ENCODE measurements at places on chromosomes 1 and 21.

DNA sequence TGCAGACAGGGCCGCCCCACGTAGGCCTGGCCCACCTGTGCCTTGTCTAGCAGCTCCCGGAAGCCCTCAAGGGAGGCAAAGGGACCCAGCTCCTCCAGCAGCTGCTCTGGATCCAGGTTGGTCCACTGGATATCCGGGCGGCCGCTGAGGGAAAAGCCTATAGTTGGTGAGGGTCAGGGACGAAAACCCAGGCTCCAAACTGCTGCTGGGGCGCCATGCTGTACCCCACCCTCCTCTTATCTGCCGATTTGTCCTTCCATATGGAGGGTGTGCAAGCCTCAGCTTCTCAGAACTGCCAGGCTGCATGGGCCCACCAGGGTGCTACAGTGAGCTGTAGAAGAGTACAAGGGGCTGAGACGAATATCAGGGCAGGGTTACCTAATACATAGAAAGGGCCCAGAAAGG lies 12.2 kb downstream of the PTCH2 start:
- DNase-seq, result no peak

- no peak for DNase-seq
These were observed 115.9 kb upstream of the JUN start for GRCh38 chr1:58899587-58900271.

DNA sequence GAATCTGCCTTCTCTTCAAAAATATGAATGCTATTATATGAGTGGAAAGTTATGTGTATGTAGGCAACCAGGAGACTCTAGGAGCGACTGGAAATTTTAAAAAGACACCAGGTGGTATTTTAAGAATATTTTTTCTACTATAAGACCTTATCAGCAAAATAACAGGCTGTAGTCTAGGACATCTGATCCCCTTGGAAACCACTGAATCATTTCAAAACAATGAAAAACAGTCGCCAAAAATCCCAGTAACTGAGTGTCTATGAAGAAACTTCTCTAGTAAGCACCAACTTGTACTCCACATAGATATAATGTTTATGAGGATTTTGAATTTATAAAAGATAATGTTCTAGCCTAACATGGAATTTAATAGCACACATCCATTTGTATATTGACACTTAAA lies 358.5 kb downstream of the GPATCH2 start:
- DNase-seq, result no peak

- DNase-seq, result no peak
These were observed 23.5 kb upstream of the MPZL1 start for GRCh38 chr1:167698313-167698712.

DNA sequence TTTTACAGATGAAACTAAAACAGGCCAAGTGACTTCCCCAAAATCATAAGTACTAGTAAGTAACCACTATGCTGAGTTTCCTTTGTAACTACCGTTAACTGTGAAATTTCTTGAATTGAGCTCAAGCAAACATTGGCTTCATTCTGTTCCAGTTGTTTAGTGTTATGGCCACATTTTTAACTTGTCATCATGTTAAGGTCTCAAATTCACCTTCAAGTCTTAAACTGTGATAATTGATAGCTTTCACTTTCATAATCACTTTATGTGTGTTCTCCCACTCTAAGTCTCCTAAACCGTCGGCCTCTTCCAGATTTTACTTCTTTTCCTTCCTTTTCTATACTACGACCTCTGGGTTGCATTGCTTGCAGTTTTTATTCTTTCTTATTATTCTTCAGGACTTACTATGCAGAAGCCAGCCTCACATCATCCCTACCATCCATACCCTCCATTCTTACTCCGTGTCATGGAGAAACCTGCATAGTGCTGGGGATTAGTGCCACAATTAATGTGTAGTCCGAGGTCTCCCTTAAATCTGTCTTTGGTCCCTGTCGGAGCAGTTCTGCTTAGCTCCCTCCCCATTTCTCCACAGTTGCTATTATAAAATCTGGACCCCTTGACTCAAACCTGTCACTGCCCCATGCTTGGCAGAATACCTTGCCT lies 5.8 kb downstream of the KIF1B start:
- no peak for DNase-seq

- DNase-seq, result no peak
These were observed 15.2 kb downstream of the EPHX1 start for GRCh38 chr1:225825078-225825477.

DNA sequence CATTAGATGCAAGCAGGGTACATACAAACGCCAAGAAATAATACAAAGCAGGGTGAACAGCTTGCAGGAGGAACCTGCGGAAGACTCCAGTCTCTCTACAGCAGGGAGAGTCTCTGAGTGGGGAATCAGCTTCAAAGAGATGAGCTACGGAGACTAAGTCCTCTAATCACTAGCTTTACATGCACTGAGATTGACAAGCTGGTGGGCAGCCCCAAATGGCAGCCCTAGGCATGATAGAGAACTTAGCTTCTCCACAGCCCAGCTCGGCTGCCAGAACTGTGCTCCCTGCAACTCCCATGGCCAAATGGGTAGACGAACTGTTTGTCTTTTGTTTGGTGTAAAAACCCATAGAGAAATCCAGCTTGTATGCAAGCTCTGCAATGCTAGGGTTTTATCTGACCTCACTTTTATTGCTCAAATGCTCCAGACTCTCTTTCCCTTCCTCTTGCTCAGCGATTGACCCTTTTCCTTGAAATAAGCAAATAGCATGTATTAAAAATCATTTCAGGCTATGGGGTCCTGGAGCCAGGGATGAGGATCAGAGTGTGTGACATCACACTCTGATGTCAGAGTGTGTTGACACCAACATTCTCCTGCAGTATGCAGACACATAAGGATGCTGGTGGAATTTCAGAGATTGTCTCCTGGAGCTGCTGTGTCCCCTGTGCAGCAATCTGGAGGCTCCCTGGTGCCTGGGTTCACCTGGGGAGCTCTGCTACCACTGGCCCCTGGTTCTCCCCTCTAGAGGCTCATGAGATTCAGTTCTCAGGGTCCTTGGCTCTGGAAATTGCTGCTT lies 238.5 kb downstream of the TTLL7 start:
- DNase-seq, result no peak

- no peak for DNase-seq
These were observed 19.5 kb upstream of the CCDC17 start for GRCh38 chr1:45643321-45643720.

- DNase-seq, result no peak
These were observed 1.4 kb downstream of the YBEY start for GRCh38 chr21:46287541-46287940.

GRCh38 chr21:44986471-44987291 lies 46.9 kb downstream of the SLX9 start:
- DNase-seq, result no peak

GRCh38 chr1:100535264-100535663 lies 2.7 kb upstream of the GPR88 start:
- no peak for DNase-seq

GRCh38 chr1:208499601-208500000 lies 255.4 kb upstream of the PLXNA2 start:
- no peak for DNase-seq

DNA sequence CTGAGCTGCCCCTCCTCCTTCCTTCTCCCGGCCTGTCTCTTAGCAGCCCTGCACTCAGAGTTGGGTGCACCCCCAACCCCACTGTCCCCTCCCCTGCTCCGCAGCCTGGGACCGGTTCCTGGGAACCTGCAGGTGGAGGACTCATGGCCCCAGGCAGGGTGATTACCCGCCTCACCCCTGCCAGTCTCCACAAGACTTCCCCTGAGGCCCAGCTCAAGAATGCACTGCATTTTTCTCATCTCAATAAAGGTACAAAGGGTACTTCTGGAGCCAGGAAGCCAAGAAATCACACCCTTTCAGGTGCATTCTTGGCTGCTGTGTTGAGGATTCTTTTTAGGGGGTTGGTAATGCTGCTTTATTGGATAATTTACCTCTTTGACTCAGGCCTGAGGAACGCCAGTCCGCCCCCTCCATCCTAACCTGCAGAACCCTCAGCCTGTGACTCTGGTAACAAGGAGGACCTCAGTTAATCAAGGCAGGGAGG lies 126.3 kb upstream of the TMPRSS2 start:
- DNase-seq, result no peak

- no peak for DNase-seq
These were observed 214.1 kb upstream of the L1TD1 start for GRCh38 chr1:61980561-61980960.

DNA sequence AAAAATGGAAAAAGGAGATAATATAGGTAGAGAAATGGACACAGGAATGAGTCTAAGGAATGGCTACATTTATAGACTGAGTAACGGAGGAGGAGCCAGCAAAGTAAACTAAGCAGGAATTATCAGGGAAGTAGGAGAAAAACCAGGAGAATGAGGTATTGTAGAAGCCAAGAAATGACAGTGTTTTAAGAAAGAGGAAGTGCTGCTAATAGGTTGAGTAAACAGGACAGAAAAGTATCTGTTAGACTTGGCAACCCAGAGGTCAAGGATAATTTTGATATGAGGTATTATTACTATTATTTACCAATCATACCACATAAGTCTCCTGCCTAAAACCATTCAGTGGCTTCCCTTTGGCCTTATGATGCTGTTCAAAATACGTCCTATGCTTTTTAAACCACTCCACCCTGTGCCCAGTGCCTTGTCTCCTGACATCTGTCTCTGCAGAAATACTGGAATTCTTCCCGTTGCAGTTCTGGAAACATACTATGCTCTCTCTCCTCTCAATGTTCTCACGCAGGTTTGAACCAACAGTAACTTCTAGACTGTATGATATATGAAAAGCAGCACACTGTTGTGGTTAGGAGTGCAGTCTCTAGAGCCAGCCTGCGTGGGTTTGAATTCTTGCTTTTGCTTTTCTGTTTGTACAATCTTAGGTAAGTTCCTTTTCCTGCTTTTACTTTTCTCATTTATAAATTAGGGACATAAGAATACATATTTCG lies 24.6 kb upstream of the NEK7 start:
- no peak for DNase-seq

DNA sequence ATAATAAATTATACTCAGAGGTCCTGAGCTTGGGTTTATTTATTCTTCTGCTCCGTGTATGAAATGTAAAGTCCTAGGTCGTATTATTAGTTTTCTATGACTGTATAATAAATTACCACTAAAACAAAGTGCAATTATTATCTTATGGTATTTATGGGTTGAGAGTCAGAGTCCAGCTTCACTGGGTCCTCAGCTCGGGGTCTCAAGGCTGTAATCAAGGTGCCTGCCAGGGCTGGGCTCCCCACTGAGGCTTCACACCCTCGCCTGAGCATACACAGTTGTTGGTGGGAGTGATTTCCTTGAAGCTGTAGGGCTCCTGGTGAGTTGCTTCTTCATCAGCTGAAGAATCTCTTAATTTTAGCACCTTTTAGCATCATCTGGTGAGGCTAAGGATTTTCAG lies 15.2 kb downstream of the UBASH3A start:
- DNase-seq, result no peak

- no peak for DNase-seq
These were observed 95.9 kb downstream of the SPSB1 start for GRCh38 chr1:9388335-9389180.

DNA sequence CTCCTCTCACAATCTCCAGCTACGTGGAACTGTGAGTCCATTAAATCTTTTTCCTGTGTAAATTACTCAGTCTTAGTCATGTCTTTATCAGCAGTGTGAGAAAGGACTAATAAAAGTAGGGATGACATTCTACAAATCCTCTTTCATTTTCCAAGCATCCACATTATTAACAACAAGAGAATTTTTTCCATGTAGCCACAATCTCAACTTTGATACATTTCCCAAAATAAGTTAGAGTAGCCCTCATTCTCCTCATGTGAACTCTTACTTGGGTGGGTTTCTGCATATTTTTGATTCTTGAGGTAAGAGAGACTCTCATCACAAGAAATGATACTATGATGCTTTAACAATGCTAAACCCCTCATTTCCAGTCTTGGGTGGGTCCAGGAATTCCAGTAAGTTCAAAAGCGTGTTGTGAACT lies 52.8 kb downstream of the TNFSF18 start:
- DNase-seq, result no peak

DNA sequence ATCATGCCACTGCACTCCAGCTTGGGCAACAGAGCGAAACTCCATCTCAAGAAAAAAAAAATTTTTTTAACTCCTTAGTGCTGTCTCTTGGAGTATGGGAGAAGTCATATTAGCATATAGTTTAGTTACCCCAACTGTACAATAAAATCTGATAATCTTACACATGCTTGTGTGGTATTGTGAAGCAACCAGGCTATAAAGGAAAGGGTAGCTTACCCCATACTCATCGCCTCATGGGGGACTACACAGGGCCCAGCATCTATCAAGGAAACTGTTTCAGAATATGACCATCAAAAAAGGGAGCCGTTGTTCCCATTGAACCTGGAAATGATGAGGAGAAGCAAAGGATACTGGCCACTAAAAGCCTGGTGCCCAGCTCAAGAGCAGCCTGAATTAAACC lies 3.0 kb upstream of the TRAF3IP3 start:
- no peak for DNase-seq

DNA sequence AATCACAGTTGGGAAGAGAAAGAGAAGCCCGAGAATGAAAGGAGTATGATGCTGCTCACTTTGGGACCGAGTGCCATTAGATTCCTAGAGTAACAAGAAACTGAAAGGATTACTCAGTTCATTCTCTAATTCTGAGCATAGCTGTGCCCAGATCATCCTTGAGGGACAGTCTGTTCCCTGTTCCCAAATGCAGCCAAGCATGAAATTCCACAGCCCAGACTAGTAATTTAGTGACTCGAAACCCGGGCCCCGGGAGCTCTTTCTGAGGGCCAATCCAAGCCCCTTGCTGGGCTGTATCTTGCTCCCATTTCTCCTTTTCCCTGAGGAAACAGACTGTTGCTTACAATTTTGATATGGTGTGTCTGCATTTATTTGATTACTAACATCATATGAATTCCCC lies 30.0 kb upstream of the ETS2 start:
- no peak for DNase-seq

DNA sequence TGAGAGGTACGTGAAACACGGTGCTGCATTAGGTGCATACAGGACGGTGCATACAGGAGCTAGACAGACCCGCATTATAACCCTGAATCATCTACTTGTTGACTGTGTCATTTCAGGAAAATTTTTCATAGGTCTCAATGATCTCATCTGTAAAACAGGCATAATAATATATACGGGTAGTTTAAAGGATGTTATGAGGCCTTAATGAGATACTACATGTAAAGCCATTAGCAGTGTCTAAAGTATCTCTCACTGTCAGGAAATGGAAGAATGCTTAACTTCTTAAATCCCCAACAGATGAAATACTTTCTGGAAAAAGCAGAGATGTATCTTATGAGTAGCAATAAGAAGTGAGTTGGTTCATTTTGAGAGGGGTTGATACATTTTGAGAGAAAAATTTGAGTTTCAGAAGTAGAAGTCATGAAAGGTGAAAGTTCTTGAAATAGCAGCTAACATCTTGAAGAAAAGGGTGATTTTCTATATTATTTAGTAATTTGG lies 669.6 kb downstream of the PTPRC start:
- no peak for DNase-seq

- no peak for DNase-seq
These were observed 62.4 kb upstream of the FAM3B start for GRCh38 chr21:41254090-41254700.

DNA sequence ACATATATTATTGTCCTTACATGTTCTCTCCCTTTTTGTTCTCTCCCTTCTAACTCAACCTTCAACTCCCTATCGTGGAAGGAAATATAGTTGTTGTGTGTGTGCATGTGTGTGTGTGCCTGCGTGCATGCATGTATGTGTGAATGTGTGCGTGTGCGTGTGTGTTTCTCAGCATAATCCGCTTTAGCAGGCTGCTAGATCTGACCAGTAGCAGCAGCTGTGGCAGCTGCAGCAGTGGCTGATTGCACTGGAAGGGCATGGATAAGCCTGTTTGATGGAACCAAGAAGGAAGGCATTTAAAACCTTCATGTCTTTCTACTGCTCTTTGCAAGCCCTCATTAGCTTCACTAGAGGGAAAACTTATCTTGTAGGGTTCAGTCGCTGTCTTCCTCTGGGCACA lies 65.6 kb upstream of the IRF2BP2 start:
- DNase-seq, result no peak
